GM23248 (cell line): ENCODE measurements at places on chromosomes 1 and 21. TPM values are rescaled to one million over a fixed set of nuclear protein-coding genes. Genes with fewer than 3 reads are reported as not detected.

The TMEM240 gene
- total RNA-seq: 1.1 and 3.3 TPM in 2 replicates

DNA sequence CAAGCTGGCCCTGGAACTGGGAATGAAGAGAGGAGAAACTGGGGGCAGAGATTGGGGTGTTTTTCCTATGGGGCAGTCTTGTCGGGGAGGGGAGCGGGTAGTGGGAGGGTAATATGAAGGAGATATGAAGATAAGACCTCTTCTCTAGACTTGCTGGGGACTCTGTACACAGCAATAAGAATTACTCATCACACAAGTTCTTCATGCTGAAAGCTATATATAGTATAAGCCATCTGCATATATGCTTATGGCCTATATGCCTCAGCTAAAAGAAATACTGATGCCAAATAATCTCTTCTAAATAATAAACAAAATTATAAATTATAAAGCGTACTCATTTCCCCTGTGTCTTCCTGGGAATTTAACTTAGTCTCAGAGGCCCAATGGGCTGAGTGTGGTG, 7.9 kb downstream of the RHEX start:
- DNase-seq: no peak

DNA sequence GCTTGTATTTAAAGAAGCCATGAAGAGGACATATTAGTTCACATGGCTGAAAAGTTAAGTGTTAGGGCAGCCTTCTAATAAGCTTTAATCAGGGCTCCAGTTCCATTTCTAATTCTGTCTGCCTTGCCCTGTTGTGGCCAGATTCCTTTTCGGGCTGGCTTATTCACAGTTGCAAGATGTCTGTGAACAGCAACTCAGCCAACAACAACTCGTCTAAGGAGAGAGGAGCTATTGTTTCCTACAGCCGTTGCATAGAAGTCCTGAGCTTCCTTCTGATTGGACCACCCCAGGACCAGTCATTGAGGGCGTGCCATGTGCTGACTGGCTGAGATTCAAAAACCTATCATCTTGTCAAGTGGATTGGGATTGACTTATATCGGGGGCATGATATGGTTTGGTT, 18.6 kb upstream of the COQ8A start:
- no peak for DNase-seq

DNA sequence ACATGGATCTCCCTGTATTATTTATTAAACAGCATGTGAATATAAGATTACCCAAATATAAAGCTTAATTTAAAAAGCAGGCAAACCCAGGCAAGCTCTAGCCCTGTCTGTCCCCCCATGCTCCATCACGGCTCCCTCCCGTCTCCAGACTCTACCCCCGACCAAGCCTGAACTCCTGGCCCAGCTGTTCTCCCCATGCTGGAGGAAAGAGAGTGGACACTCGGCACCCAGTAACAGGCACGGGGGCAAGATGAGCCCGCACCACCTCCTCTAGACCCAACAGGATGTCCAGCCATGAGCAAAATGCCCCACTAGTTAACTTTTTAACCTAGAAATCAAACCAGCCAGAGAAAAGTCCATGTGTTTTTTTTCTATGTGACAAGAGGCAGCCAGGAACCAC, 19.3 kb downstream of the SLC19A1 start:
- DNase-seq: no peak
